Brain pericyte (primary cell): ENCODE measurements at places on chromosomes 7 and 10.

- no peak for DNase-seq
Observed at GRCh38 chr7:143485500-143485899, 7.8 kb downstream of the TAS2R41 start.

DNA sequence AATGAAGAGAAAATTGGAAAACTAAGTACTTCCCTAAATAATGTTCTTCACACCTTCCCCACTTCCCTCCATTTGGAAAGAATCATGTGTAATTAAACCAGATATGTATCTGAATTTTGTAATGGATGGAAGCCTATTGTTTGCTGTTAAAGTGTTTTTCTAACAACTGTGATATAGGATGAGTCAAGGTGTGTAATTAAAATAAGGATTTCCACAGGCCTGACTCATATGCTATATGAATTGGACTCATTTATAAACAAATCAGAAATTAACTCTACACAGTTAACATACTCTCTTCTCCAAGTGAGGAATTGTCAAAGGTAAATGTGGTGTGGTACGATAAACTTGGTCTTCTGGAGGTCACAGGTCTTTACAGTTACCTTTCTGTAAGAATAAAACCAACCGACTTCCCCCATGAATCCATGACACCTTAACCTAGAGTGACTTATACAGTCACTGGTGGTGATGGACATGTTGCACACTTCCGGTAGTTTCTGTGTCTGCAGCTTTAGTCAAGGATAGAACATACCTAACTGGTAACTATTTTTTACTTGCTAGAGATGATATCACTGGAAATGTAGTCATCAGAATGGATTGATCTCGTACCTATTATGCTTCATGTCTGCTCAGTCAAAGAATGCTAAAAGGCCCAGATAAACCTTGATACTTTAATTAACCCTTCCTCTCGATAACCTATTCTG lies 12.8 kb downstream of the PNLIPRP3 start:
- no peak for DNase-seq

GRCh38 chr10:86597306-86597705 lies 57.0 kb upstream of the OPN4 start:
- no peak for DNase-seq

- no peak for DNase-seq
Observed at GRCh38 chr7:141074162-141074991, 513 bp downstream of the TMEM178B start.

DNA sequence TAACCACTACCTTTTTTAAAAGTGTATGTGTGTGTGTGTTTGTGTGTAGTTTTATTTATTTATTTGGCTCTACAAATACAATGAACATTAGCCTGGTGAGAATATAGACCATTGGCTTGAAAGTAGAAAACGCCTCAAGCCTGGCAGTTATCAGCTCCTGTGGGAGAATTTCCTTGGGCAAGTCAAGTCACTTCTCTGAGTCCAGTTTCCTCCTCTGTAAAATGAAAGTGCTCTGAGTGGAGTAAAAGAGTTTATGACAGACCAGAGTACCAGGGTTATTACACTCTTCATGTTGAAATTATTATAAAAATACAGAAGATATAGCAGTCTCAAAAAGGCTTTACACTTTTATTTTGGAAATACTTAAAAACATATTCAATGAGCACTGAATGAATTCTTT lies 10.1 kb upstream of the RHOBTB1 start:
- DNase-seq, result no peak

DNA sequence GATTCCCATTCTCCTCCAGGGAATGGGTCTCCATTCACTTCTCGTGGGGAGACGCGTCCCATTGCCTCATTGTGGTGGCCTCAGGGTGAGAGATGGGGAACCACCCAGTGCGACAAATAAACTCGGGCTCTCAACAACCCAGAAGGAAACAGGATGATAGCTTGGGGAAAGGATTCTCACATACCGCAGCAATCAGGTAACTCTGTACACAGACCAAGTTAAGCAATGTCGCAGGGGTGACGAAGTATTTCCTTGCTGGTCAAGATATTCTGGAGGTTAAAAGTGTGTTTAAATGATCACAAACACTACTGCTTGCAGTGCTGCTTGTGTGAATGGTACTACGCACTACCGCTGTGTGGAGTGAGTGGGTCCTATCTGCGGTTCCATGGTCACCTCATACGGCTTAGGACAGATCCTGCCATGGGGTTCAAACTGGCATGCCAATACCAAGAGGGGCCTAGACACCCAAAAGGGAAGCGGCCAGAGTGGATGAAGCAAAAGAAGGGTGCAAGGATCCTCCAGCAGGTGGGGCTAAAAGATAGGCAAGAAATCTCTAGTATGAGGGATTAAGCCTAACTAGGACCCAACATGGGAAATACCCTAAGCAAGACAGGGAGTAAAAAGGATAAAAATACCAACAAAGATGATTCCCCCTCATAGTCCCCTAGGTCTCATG lies 143.8 kb upstream of the TMEM106B start:
- no peak for DNase-seq

- DNase-seq, result no peak
Observed at GRCh38 chr7:54946271-54946670, 72.5 kb upstream of the EGFR start.

DNA sequence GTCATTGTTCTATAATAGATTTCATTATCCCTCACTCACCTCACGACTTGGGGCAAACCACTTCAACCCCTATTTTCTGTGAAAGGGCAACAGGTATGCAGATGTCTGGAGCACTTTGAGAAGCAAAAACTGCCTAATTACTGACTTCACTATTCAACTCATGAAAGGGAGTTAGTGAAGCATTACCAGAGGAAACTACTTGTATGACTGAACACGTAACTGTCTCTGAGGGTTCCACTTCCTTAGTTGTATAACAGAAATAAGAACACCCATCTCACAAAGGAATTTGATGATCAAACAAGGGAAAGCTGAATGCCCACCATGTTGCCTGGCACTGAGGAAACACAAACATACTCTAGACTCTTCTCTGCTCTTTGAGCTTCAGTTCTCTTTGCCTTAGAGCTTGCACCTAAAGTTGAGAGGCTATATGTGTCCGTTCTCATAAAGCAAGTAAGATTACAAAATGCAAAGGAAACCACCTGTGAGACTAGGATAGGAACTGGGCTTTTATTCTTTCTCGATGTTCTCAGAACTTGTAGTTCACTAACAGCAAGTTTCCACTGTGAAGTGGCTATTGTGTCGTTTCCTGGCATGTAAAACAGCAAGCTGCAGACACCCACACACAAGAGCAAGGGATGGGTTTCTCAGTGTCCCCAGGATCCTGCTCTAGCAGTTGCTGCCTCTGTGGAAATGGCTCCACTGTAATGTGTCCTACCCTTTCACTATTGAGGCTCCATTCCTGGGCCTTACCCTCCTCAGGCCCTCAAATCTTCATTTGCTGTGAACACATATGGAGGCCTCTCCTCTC lies 2.6 kb downstream of the TMEM243 start:
- no peak for DNase-seq

DNA sequence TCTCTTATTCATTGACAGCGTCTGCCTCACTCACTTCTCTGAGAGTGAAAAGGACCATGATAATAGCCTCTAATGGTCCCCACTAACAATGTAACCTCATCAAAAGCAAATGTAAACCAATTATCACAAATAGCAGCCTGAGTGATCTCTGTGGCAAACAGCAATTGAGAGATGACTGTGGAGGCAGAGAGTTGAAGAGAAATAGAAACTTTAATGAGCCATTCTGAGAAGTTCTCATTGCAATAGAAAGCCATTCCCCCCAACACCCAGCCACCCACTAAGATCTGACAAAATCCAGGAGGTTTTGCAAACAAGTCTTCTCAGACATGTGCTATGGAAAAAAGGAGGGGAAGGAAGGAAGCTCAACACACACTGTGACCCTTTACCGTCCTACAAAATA lies 44.2 kb upstream of the RNF148 start:
- DNase-seq, result no peak

GRCh38 chr7:149479568-149479967 lies 18.0 kb downstream of the ZNF746 start:
- DNase-seq, result no peak

DNA sequence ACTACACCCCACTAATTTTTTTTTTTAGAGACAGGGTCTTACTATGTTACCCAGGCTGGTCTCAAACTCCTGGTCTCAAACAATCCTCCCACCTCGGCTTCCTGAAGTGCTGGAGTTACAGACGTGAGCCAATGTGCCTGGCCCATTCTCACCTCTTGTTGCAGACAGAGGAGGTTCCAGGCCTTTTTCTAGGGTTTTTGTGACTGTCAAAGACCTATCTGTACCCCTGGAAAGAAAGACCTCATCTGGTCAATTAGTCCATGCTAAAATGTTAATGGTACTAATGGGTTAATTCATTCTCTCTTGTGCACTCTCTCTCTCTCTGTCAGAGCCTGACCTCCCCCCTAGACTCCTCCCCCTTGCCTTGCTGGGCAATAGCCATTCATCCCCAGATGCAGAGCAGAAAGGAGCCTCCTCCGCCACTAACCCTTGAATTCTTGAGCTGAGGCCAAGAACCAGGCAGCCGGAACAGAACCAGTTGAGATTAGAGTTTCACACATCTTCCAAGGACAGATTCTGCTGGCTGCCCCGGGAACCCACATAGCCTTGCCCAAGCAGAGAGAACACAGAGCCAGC lies 209.7 kb downstream of the SKIDA1 start:
- DNase-seq, result no peak

GRCh38 chr10:70513848-70514309 lies 35.3 kb downstream of the PALD1 start:
- DNase-seq, result no peak

- DNase-seq, result no peak
Observed at GRCh38 chr10:123421461-123421860, 244.7 kb upstream of the GPR26 start.

DNA sequence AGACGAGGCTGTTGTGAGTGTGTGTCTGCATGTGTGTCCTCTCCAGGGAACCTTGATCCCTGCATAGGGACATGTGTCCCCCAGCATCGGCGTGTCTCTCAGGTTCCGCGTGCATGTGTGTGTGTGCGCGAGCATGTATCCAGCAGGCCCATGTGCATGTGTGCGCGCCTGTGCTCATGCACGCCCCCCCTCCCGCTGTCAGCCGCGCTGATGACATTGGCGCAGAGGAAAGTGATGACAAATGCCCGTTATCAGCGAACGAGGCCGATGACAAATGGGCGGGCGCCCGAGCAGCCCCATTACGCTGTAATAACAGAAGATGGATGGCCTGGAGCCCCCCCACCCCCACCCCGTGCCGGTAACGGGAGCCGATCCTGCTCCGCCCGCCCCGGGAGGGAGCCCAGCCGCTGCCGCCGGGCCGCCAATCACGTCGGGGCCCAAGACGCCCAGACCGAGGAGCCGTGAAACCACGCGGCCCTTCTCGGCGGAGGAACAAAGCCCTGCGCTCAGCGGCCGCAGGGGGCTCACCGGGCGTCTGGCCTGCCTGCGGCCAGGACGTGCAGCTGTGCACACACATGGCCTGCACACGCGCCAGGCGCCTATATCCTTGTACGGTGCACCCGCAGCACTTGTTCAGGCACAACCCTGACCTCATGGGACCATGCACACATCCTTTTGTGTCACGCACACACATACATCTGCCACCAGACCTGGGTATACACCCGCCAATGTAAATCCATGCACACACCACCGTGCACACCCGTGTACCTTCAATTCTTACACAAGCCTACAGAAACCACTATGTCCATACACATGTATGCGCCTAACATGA lies 21.5 kb downstream of the POLL start:
- DNase-seq, result no peak

- no peak for DNase-seq
Observed at GRCh38 chr7:30616318-30616717, 21.6 kb downstream of the GARS1 start.

GRCh38 chr10:98460837-98461499 lies 14.2 kb upstream of the HPS1 start:
- DNase-seq, result peak; percentile 51

DNA sequence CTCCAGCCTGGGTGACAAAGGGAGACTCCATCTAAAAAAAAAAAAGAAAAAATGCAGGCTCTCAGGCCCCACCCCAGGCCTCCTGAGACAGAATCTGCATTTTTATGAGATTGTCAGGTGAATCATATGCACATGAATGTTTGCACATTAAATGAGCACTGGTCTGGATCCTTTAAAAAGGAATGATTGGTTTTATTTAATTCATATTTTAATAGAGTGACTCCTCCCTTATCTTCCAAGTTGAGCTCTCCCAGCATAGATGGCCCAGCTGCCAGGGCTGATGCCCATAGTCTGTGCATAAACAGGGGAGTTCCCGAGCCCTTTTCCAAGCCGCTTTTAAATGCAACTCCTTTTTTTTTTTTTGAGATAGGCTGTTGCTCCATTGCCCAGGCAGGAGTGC lies 28.5 kb downstream of the CUX1 start:
- no peak for DNase-seq

GRCh38 chr7:107118109-107118900 lies 50.5 kb upstream of the HBP1 start:
- no peak for DNase-seq

DNA sequence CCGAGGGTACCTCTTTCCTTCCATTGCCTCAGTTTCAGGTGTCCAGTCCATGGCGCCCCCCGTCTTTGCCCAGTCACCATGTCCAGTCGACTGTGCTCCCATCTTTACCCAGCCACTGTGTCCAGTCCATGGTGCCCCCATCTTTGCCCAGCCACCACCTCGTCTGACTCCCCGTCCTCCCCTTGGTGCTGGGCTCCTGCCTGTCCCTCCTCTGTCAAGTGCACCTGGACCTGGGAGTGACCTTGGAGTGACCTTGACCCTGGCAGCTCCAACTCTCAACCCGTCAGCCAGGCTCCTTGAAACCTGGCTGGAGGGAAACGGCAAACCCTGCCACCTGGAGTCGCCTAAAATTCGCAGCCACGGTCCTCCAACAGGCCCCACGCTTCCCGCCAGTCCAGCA lies 180.2 kb downstream of the ADARB2 start:
- DNase-seq, result no peak

- DNase-seq, result no peak
Observed at GRCh38 chr10:35641676-35642034, 441 bp downstream of the FZD8 start.

- DNase-seq, result no peak
Observed at GRCh38 chr10:64344211-64344610, 823.0 kb downstream of the REEP3 start.

DNA sequence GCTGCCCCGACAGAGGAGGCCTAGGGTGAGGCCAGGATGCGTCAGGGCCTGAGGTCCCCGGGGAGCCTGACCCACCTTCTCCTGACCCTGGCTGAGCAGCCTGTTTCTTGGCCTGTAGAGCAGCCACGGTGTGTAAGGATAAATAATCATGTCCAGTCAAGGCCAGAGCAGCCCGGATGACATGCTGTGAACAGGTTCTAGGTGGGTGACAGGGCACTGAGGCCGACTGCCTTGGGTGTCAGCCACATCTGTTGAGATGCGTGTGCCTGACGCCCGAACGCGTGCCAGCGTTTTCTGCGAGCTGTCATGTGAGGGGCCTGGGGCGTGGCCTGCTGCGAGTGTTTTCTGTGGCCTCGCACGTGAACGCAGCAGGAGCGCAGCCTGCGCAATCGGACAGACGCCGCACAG lies 118.3 kb downstream of the FAM53B start:
- DNase-seq, result no peak
